Heart left ventricle (tissue), 16 donors: ENCODE measurements at places on chromosomes 2 and 18.

GRCh38 chr2:190410166-190410565 is 2.0 kb downstream of the MFSD6 start:
- no peak for DNase-seq

DNA sequence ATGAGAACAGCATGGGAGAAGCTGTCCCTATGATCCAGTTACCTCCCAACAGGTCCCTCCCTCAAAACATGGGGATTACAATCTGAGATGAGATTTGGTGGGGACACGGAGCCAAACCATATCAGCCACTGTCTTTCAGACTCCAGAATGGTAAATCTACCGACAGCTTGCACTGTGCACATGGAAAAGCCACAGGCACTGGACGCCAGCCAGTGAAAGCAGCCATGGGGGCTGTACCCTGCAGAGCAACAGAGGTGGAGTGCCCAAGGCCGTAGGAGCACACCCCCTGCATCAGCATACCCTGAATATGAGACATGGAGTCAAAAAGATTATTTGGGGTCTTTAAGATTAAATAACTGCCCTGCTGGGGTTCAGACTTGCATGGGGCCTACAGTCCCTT is 218.4 kb downstream of the PDE1A start:
- DNase-seq = no peak

DNA sequence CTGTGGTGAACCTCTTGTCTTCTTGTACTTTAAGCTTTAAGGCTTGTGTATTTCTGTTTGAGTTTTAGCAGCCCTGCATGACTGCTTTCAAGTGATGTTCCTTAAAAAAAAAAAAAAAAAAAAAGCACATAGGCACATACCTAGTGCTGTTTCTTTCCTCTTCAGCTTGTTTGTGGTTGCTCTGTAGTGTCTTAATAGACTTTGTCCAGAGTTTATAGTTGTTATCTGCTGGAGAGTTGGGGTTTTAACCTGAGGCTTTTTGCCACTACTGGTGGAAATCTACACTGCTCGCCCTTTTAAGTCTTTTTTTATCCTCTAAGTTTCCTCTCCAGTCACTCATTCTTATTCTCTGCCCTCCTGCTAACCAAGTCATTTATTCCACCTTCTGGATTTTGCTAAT is 34.5 kb downstream of the AGFG1 start:
- DNase-seq = no peak

DNA sequence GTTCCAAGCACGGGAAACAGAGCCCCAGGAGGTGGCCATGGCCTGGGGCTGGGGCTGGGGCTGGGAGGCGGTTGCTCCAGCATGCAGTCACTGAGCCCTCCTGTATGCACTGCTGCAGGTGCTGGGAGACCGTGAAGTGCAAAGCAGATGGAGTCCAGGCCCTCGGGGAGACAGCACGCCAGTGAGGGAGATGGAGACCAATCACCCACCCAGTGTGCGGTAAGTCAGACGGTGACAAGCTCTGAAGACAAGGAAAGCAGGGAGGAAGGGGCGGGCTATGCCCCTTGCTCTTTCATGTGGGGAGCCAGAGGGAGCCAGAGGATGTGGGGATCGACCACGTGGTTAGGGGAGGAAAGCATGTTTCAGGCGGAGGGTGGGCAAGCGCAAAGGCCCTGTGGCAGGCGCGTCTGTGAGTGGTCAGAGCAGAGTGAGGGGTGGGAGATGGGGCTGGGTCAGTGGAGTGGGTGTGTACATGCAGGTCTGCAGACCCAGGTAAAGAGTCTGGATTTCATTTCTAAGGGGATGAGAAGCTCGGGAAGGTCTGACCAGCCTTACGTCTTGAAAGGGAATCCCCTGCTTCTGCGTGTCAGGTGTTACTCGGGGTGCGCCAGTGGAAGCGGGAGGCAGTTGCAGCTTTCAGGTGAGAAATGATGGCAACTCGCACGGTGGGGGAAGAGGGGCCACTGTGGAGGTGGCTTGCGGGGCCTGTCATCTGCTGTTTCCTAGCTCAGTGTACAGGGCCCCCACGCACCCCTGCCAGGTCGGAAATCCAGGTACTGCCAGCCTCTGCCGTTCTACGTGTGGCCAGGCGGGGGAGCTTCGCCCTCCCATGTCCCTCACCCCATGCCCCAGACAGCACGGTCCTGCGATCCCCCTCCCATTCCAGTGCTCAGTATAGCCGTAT is 19.4 kb downstream of the RRM2 start:
- DNase-seq = no peak

DNA sequence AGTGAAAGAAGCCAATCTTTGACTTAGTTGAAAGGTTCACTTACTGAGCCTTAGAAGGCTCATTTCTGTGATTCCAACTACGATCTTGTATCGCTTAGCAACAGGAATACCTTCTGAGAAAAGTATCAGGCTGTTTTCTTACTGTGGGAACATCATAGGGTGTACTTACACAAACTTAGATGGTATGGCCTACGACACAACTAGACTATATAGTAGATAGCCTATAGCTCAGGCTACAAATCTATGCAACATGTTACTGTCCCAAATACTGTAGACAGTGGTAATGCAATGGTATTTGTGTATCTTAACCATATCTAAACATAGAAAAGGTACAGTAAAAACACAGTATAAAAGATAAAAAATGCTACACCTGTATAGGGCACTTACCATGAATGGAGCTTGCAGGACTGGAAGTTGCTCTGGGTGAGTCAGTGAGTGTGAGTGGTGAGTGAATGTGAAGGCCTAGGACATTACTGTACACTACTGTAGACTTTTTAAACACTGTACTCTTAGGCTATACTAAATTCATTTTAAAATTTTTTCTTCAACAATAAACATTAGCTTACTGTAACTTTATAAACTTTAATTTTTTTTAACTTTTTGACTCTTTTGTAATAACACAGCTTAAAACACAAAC is 148.8 kb upstream of the STON1 start:
- no peak for DNase-seq

DNA sequence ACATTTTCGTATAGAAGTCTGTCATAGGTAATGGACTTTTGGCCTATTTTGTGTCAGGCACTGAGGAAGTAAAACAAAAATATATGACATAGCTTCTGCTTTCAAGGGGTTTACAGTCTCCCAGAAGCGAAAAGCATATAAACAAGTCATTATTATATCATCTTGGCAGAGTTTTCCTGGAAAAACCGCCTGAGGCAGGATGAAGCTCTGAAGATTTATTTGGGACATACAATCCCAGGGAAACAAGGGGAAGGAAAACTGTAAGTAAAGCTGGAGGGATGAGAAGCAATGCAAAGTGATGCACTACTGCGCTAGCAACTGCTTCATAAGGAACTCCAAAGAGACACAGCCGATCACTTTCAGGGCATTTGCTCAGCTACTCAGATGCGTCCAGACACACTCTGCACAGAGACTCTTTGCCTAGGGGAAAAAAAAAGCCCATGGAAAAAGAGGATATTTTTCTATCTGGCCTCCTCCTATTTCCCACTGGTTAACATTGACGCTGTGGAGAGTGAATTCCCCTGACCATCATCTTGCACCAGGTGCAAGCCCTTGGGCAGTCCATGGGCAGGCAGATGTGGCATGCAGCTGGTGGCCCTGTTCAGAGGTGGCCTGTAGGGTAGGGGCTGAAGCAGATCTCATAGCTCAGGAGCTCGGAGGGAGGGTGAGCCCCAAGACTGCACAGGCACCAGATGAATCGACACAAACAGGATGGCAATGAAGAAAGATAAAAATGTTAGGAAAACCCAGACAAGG is 158.1 kb downstream of the METTL4 start:
- DNase-seq = no peak

DNA sequence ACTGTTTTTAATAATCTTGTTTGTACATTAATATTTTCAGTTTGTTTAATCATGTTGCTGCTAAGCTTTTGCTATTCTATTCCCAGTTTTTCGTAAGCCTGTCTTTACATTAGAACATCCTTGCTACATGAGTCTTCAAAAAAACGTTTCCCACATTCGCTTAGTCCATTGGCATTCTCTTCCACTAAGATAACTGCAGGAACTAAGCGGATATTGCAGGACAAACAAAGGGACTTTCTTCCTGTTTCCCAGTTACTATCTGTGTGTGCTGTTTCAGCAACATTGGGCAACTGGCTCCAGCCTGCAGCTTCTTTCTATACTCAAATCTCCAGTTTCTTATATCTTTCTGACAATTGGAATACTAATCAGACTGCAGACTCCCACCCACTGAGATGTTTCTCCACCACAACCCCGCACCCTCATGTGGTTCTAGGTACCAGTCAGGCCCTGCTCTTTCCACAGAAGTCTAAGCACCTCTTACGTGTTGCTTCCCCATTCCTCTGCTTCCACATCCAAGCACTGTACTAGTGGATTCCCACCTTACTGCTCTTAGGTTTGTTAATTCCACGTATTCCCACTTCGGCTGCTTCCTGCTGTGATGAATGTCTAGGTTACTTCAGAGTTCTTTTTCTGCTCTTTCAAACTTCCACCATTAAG is 420.3 kb downstream of the LRRTM4 start:
- no peak for DNase-seq

- no peak for DNase-seq
Measured at GRCh38 chr18:36737316-36737715, 91.5 kb downstream of the TPGS2 start.

DNA sequence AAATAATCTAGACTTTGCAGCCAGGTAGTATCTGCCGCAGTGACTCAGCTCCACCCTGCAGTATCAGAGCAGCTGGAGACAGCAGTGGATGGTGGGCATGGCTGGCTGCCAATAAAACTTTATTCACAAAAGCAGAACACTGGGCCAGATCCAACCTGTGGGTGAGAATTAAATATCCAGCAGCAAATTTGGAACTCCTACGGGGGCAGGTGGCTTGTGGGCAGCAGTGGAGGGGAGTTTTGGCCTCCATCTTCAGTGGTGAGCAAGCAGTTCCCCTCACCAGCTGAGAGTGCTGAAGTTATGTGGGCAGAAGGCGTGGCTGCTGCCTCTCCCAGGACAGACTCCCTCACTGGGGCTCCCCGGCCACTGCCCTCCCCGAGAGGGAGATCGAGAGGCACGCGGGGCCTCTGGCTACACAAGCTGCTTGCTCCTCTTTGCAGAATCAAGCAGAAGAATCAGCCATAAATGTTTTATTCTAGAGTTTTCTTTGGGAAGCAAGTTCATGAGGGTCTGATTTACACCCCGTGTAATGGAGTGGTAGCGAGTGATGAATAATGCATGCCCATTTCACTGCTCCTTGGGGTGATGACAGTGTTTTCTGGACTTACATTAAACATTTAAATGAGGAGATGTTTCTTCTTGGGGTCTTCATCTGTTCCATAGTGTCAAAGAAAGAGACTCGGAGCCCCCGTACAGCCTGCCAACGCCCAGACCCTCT is 204.3 kb downstream of the SEPTIN10 start:
- no peak for DNase-seq

DNA sequence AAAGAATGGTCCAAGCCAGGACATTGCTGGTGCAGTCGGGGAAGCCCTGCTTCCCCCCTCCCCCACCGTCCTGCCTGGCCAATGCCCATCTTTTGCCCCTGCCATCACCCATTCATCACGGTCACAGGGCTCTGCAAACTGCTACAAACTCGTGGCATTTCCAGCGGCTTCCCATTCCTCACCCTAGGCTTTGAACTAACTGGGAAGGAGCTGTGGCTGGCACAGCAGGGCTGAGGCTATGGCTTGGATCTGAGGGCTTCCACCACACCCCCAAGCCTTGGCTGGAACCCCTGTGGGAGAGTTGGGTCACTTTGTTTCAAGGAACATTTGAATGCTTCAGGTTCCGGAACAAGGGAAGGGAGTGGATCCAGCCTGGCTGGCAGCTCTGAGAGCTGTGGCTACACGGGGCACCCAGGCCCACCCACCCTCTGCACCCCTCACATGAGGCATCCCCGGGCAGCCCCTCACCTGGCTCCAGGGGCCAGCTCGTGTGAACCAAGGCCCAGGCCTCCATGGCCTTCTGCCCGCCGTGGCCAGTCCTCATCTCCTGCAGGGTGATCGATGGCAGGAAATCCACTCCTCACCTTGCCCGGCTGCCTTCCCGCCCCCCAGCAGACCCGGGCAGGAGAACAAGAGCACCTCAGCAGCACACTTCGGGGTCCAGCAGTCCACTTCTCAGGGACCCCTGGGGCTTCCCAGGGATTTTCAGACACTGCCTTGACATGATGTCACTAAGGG is 58.8 kb upstream of the OTOS start:
- DNase-seq = peak; percentile 49

DNA sequence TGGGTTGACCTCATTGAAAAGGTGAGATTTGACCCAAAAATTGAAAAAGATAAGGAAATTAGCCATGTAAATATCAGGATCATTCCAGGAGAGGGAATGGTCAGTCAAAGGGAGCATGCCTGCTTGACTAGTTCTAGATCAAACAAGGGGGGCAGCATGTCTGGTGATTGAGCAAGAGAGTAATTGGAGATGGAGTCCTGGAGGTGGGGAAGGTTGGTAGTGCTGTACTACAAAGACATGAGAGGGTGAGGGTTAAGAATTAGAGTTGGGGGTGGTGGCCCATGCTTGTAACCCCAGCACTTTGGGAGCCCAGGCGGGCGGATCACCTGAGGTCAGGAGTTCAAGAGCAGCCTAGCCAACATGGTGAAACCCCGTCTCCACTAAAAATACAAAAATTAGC is 2.0 kb downstream of the MRPL30 start:
- no peak for DNase-seq

DNA sequence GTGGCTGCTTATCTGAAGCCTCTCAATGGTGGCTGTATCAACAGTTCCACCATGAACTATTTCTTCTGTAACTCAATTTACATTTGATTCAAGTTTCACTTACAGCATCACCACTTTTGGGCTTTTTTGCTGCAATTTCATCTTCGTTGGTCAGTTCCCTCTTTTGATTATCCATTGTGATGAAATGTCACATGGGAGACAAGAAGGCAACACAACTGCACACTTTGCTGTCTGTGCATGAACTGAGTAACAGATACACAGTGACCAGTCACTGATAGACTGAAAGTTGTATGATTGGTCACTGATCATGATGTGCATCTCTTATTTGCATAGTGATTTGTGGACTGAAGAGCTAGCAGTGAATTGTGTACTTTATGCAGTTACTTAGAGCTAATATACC is 130.7 kb upstream of the RNF152 start:
- no peak for DNase-seq

DNA sequence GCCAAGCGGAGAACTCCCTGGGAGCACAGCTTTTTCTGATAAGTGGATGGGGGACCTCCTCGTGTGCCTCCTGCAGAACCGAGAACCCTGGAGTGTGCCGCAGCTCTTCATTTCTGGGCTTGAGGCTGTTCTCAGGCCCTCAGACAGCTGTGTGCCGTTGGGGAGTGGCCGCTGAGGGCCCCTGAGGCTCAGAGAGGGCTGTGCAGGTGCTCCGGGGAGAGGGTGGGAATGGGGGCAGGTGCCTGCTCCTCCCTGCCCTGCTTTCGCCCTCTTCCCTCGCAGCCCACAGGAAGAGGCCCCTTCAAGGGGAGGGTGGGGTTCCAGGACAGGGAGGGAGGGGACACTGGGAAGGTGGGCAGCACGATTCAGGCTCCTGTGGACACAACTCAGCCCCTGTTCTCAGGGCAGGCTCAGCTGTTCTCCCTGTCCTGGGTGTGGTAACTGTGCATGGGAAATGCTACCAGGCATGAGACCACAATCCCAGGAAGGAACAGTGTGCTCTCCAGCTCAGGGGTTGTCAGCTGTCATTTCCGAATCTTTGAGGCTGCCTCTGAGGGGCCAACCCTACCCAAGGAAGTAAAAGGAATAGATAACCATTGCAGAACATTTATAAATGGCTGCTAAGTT is 11.3 kb downstream of the LCT start:
- DNase-seq = no peak
